ENCODE measurements at places on chromosomes 12 and 14.

- no peak for DNase-seq
Observed at GRCh38 chr12:94421868-94422740, 37.6 kb downstream of the CEP83 start.

DNA sequence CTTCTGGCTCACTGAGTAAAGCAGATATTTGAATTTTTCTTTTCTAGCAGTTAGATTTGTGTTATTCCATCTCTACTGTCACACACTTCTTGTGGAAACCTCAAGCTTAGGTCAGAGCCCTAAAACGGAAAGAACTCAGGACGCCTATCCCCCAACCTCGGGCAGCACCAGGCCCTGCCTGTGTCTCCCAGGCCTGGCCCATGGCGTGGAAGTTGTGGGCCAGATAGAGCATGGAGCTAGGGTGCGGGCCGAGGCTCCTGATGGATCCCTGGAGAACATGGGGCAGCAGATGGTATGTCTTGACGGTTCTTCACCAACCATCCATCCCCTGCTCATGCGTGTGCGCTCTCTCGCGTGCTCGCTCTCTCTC, 20.6 kb downstream of the P2RX4 start:
- DNase-seq: no peak

DNA sequence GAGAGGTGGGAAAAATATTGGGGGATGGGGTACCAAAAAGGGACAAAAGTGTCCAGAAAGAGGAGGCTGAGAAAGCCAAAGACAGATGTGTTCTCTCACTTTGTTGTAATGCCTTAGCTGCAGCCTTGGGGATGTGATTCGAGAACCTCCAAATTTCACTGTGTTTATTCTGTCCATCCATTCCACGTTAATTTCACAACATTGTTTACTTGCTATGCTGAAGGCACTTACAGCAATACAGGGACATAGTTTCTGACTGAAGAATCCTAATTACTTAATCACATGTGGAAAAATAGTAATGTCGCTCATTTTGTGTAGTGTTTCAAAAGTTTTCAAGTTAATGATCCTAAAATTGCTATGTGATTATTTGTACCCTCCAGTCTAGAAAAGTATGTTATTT, 146.2 kb upstream of the SLC38A2 start:
- no peak for DNase-seq

DNA sequence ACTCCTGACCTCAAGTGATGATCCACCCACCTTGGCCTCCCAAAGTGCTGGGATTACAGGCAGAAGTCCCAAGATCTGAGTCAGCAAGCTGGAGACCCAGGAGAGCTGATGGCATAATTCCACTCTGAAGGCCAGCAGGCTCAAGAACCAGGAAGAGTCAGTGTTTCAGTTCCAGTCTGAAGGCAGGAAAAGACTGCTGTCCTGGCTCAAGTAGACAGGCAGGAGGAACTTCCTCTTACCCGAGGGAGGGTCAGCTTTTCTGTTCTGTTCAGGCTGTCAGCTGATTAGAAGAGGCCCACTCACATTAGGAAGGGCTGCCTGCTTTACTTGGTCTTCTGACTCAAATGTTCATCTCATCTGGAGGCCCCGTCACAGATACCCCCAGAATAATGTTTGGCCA, 206.0 kb upstream of the MYL2 start:
- DNase-seq: no peak

DNA sequence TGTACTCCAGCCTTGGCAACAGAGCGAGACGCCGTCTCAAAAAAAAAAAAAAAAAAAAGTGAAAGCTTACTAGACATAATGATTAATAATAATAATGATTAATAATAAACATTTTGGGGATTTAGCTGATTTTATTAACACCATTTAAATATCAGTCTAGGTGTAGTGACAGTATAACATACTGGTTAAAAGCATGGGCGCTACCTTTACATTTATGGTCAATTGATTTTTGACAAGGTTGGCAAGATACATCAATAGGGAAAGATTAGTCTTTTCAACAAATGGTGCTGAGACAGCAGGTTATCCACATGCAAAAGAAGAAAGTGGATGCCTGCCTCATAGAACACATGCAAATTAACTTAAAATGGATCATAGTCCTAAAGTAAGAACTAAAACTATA, 34.3 kb downstream of the TXNRD1 start:
- no peak for DNase-seq

GRCh38 chr12:52238916-52239646, 6.0 kb downstream of the KRT7 start:
- peak; percentile 22 for DNase-seq

DNA sequence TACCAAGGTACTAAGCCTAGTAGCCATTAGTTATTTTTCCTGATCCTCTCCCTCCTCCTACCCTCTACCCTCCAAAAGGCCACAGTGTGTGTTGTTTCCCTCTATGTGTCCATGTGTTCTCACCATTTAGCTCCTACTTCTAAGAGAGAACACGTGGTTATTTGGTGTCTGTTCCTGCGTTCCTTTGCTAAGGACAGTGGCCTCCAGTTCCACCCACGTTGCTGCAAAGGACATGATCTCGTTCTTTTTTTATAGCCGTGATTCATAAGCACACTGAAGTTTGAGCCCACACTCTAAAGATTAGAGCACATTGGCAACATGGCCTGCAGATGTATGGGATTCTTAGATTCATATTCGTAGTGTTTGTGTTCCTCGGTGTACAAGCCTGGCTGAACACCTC, 8.1 kb upstream of the STX2 start:
- no peak for DNase-seq

- DNase-seq: no peak
Observed at GRCh38 chr14:75609116-75609515, 30.7 kb downstream of the FLVCR2 start.

- peak; percentile 44 for DNase-seq
Observed at GRCh38 chr12:7091660-7092228, 501 bp downstream of the C1R start.

DNA sequence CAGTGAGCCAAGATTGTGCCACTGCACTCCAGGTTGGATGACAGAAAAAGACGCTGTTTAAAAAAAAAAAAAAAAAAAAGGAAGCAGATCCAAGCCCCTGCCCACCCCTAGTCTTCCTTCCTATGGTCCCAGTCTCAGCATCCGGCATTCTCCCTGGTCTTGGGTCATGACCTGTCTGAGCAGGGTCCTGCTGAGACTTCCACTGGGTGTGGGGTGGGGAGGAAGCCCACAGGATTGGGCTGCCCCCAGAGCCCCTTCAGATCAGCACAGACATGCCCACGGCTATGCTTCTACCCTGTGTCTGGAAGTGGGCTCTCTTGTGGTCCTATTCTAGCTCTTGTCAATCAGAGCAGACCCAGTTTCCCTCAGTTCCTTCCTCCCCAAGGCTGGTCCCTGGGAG, 12.6 kb upstream of the PLEK2 start:
- DNase-seq: no peak

DNA sequence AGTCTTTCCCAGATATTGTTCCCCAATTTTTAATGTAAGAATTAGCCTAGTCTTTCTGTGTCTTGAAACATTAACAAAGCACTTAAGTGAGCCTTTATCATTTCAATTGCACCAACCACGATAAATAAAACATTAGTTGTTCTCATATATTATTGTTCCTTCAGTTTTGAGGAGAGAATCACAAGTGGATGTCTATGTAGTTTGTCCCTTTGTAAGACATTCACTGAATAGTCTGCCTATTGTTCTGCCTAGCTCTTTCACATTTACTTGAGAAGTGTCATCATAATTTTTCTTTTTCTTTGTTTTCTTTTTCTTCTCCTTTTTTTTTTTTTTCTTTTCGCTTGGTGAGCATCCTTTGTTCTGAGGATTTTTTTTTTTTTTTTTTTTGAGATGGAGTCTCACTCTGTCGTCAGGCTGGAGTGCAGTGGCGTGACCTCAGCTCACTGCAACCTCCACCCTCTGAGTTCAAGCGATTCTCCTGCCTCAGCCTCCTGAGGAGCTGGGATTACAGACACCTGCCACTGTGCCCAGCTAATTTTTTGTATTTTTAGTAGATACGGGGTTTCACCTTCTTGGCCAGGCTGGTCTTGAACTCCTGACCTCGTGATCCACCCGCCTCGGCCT, 129.7 kb downstream of the SYT1 start:
- no peak for DNase-seq

DNA sequence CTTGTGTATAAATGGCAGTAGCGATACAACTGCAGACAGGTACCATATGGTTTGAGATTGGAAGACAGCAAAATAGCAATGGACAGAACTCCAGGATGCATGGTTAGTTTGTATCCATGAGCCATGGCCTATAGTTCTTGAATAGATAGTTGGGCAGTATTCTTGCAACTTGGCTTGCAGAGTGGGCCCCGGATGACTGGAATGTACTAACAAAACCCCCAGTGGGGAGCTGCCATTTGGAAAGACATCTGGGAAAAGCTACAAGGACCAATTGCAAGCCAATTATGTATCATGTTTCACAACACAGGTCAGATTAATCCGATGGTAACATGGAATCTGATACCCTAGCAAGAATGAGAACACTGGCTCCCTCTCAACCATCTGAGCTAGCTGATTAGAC, 279.6 kb downstream of the RERGL start:
- no peak for DNase-seq

- no peak for DNase-seq
Observed at GRCh38 chr14:50335989-50336824, 24.1 kb downstream of the DMAC2L start.

DNA sequence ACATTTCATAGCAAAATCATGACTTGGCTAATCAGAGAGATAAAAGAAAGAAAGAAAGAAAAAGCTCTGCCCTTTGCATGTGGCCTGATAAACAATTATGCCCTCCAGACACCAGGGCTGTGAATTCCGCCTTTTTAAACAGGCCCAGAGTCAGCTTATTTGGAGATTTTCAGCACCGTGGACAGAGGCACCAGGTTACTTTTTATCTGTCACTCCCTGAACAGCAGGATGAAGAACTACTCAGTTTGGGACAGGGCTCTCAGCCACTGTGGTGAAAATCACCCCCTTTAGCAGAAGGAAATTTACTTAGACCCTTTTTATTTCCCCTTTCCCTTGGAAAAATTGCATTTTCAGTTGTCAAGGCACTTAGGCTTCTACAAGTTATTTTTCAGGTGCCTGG, 359.9 kb downstream of the NRXN3 start:
- peak; percentile 33 for DNase-seq

- DNase-seq: peak; percentile 36
Observed at GRCh38 chr12:62260733-62261683, 804 bp downstream of the USP15 start.

GRCh38 chr14:91018481-91018880, 42.0 kb downstream of the RPS6KA5 start:
- no peak for DNase-seq

- DNase-seq: no peak
Observed at GRCh38 chr14:55336691-55337090, 65.5 kb downstream of the FBXO34 start.

- DNase-seq: no peak
Observed at GRCh38 chr14:59022144-59022543, 166.3 kb upstream of the DAAM1 start.

DNA sequence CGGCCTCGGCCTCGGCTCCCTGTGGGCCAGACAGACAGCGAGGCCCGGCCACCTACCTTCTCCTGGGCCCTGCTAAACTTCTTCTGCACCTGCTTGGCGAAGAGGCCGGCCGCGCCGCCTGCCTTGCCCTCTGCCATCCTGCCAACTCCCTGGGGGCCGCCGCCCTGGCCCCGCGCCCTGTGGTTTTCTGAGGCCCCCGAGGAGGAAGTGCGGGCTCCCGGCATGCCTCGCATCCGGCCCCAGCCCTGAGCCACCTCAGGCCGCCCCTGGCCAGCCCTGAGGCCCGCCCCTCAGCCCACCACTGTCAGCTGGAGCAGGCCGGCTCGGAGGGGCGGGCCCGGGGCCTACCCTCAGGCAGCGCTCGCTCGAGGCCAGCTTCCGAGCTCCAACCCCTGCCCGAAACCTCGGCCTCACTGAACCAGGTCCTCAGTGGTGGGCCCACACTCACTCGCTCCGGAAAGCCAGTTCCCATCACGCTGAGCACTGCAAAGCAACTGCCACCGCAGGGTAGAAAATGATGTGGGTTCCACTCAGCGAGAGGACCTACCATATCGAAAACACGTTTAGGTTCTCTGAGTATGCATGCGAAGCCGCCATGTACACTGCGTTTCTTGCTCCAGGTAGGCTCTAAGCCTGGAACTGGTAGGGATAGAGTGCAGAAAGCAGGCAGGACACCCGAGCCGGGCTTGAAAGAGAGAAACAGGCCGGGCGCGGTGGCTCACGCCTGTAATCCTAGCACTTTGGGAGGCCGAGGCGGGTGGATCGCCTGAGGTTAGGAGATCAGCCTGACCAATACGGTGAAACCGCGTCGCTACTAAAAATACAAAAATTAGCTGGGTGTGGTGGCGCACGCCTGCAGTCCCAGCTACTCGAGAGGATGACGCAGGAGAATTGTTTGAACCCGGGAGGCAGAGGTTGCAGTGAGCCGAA, at the start of gene BIN2:
Gene BIN2, minus strand, starts transcription at position 209 of the 930 bp plus-strand sequence. Its CDS starts 72 bp downstream, at position 137.
- peak; percentile 49 for DNase-seq

- no peak for DNase-seq
Observed at GRCh38 chr14:66087231-66087630, 398.9 kb upstream of the CCDC196 start.

DNA sequence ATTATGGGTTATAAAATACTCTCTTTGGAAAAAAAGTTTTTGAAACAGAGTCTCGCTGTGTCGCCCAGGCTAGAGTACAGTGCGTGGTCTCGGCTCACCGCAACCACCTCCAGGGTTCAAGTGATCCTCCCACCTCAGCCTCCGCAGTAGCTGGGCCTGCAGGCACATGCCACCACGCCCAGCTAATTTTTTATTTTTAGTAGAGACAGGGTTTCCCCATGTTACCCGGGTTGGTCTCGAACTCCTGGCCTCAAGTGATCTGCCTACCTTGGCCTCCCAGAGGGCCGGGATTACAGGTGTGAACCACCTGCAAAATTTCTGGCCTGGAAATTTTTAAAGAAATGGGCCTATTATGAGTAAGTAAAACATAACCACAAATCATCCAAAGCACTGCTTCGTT, 3.8 kb downstream of the USP15 start:
- no peak for DNase-seq

- no peak for DNase-seq
Observed at GRCh38 chr14:51277753-51278415, 37.8 kb downstream of the TMX1 start.

GRCh38 chr14:90658541-90658967, 157.7 kb downstream of the TTC7B start:
- no peak for DNase-seq

DNA sequence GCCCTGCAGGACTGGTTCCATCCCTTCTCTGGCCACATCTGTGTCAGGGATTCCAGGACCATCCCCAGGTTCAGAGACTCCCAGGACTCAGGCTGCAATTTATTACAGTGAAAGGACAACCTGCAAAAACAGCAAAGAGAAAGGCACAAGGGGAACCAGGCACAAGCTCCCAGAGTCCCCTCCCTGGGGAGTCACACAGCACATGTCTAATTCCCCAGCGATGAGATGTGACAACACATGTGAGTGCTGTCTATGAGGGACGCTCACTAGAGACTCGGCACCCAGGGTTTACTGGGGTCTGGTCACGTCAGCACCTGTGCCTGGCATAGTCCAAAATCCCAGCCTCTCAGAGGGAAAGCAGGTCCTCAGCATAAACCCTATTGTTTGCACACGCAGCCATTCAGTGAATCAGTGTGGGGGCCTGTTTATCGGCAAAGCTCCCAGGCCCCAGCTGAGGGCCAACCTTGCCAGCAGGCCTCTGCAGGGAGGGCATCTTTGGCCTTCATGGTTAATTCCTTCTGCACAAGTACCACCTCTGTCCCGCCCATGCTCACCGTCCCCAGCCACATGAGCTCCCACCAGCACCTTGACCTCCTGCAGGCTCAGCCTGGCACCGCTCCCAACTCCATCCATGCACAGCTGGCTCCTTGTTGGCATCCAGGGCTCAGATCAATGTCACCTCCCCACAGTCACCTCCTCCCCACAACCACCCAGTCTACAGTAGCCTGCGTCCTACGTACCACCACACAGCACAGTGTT, 198.9 kb upstream of the SFSWAP start:
- no peak for DNase-seq

All from H7 (cell line).